ENCODE measurements at places on chromosomes 13 and 19. TPM values are rescaled to one million over a fixed set of nuclear protein-coding genes. Genes with fewer than 3 reads are reported as not detected.

DNA sequence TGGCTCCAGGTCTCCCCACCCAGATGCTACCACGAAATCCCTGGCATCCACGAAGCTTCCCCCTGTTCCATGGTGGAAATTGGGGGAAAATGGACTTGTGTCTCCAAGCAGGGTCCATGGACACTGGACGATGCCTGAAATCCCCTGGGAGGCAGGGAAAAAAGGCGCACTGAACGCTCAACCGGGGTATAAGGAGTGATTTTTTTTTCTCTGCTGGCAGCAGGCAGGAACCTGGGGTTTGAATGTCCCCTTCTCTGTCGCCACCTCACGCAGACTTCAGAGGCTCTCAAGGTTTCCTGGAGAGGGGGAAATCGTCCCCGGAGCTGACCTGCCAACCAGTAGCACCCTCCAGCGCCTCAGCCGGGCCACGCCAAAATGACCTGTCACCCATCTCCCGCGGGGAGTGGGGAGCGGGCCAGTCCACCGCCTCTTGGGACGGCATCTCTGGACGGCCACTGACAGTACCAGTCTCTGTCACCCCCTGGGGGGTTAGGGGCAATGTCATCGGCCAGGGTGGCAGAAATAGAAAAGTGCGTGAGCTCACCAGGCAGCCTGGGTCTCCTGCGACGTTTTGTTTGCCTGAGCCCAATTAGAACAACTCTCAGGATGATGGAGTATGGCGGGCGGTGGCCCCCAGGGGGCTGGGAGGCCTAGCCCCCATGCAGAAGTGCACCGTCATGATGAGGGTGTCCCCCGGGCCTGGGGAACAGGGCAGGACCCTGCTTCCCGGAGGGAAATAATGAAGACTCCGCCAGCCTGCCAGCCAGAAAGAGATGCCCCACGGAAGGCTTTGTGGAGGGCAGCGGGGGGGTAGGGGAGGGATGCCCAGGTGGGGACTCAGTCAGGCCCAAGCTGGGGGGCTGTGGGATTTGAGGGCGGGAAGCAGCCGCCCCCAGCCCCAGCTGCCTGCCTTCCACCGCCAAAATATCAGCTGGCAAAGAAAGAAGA is 2.6 kb downstream of the PTPRS start:
- DNase-seq = no peak

DNA sequence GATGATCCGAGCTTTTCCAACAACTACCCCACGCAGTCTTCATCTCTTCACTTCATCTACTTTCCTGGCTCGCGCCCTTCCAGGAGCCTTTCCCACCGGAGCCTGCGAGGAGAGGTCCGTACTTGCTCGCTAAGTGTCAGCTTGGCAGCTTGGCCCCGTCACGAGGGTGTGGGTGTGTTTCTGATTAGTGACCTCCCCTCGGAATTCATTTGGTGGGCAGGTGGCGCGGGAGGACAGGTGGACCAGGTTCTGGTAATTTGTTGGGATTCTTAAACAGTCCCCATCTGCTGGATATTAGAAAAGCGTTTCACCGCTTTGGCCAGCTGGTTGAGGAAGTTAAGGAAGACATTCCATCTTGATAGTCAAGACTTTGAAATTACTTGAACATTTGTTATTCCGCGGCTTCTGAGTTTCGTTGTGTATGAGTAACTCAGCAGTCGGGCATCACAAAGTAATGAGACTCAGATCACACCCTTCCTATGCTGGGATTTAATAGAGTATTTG is 515 bp downstream of the UFM1 start:
- DNase-seq = peak; percentile 74

- peak; percentile 30 for DNase-seq
Measured at GRCh38 chr13:71260246-71260645, 606.8 kb downstream of the DACH1 start.

GRCh38 chr19:49710372-49710951 is 19.5 kb downstream of the CPT1C start:
- no peak for DNase-seq

DNA sequence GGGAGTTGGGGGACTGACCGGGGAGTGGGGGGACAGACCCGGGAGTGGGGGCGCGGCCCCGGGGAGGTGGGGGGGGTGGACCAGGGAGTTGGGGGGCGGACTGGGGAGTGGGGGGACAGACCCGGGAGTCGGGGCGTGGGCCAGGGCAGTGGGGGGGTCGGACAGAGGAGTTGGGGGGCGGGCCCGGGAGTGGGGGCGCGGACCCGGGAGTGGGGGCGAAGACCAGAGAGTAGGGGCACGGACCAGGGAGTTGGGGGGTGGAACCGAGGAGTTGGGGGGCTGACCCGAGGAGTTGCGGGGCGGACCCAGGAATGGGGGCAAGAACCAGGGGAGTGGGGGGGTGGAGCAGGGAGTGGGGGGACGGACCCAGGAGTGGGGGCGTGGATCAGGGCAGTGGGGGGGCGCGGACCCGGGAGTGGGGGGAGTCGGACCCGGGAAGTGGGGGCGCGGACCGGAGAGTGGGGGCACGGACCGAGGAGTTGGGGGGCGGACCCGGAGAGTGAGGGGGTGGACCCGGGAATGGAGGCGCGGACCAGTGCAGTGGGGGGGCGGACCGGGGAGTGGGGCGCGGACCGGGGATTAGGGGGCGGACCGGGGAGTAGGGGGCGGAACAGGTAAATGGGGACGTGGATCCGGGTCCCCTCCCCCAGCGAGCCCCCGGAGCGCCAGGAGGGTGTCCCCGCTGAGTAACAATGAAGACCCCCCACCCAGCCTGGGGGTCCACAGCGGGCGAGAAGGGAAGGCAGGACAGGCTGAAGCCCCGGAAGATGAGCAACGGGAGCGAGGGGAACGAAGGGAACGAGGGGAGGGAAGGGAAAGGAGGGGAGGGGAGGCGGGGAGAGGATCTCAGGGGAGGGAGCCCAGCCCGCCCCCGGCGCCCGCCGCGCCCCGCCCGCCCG is 589 bp downstream of the R3HDM4 start:
- DNase-seq = no peak

- peak; percentile 85 for DNase-seq
Measured at GRCh38 chr19:10643968-10644259, 10.2 kb upstream of the ILF3 start.

DNA sequence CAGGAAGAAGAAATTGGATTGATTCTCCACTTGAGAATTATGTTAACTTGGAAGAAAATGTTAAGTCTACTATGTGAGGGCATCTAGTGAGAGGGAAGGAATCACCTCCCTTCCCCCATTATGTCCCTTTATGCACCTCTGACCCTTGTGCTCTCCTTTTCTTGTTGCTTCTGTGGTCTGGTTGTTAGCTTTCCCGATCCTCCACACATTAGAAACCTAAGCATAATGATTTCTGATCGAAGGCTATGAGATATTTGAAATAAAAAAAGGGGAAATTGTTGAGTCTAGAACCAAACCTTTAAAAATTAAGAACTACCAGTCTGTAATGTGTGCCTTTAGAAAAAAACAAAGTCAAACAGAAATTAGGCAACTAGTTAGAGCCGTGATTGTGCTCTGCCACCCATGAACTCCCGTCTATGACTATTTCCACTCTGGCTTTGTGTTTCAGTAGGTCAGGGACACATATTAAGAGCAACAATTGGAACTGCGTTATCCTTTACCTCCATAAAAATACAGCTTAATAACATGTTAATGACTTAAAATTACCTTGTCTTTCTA is 463 bp upstream of the GPC6 start:
- DNase-seq = no peak

DNA sequence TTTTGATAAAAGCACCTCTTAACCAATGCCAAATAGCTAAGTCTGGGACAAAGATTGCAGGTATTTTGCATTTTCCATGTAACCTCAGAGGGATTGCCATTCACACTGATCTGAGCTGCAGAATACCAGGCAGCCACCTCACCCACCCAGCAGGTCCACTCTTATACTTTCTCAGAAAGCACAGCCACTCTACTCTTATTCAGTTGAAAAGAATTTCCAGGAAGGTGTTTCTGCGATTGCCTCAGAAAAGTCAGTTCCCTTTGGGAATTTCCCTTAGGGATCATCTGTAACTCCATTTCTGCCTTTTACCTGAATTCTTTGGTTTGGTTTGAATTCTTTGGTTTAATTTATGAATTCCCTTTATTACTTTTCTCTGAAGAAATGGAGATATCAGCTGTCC is 904 bp upstream of the ALOX5AP start:
- DNase-seq = no peak

- DNase-seq = no peak
Measured at GRCh38 chr13:99987154-99988019, 5.8 kb downstream of the ZIC2 start.

GRCh38 chr19:17915940-17916593 is 16.7 kb upstream of the CCDC124 start:
- DNase-seq = no peak

DNA sequence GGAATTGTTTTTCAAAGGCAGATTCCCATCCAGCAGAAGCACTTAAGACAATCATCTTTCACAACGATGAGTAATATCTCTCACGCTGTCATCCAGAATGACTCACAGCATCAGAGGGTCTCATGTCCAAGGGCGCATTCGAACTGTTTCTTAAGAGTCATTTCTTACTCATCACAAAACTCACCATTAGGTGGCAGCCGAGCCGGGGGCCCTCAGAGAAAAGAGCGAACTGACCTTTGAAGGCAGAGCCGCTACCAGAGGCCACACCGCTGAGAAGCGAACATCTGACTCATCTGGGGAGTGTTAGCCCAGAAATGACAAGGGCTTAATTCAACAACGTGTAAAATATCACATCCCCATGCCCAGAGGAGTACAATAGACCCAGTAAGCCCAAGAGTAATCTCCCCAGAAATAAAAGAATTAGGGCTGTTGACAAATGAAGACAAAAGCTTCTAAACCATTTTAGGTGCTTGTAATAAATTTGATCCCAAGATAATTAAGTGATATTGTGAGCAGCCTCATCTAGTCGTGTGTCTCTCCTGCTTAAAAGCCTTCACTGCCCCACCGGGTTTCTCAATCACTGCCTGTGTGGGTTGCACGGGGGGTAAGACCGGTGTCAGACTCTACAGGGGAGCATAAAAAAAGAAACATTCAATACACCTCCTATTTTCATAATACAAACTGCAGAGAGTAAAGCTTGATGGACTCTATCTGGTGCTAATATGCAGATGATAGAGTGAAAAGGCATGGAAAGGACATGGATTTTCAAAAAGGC is 96.2 kb downstream of the CYSLTR2 start:
- DNase-seq = no peak

DNA sequence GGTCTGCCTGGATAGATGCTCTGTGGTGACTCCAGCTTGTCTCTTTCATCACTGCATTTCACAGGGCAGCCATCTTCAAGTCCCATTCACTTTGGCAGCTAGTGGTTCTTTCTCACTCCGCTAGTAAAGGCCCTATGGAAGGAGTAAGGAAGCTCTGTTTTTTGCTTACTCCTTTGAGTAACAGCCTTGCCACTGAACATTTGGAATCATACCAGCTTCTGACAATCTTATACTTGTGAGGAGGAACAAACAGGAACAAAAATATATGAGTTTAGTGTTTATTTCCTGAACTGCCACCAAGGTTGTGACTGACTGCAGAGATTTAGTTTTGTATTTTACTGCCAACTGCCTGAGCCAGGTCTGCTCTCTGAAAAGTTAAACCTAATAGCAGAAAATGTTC is 38.7 kb downstream of the KCTD4 start:
- no peak for DNase-seq

DNA sequence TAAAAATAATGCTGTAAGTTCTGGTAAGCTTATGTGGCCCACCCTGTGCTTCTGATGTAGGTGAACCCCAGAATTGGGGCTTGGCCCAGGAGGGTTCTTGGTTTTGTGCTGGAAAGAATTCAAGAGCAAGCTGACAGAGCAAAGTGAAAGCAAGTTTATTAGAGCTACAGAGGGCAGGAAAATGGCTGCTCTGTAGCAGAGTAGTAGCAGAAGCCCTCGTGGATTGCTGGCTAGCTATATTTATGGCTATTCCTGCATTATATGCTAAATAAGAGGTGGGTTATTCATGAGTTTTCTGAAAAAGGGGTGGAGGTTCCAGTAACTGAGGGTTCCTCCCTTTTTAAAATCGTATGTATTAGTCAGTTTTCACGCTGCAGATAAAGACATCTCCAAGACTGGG is 20.6 kb upstream of the ZNF599 start:
- DNase-seq = no peak

DNA sequence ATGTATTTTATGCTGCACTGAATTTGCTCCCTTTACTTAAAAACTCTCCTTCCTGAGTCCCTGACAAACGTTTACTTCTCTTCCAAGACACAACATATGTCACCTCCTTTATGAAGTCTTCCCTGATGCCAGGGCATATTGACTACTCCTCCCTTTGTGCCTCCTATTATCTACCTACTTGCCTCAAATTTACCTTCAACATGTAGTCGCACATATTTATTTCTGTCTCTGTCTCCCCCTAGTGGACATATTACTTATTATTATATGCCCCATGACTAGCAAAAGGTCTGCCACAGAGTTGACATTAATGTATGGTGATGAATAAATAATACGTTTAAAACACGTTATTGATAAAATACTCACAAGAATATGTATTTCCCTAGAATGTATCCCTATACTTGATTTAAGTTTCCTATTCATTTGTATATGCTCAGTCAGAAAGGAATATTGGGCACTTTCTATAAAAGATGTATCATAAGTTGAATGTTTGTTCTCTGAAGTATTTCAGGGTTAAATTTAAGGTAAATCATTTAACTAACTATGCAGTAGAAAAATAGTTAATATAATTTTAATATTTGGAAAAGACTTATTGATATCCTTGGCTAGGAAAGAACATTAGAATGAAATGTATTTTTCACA is 250.3 kb upstream of the ATXN8OS start:
- peak; percentile 24 for DNase-seq

- DNase-seq = no peak
Measured at GRCh38 chr19:32308431-32309077, 36.9 kb upstream of the ZNF507 start.

Gene ICAM1
- 6.4 TPM for polyA plus RNA-seq

Gene NDUFS7
- polyA plus RNA-seq = 50.4 TPM

Gene ATXN8OS
- polyA plus RNA-seq = not detected

Gene FPR3
- polyA plus RNA-seq = 0.59 TPM

Gene LRG1
- polyA plus RNA-seq = 0.21 TPM

Gene DMKN
- 50.3 TPM for polyA plus RNA-seq

Gene LILRB4
- 0.76 TPM for polyA plus RNA-seq

Gene KCNJ14
- 0.54 TPM for polyA plus RNA-seq

Gene DLL3
- polyA plus RNA-seq = 0.22 TPM

Gene ZNF155
- polyA plus RNA-seq = 7.2 TPM

Gene SIRT6
- polyA plus RNA-seq = 10.0 TPM

Gene CRB3
- polyA plus RNA-seq = not detected
